ENCODE measurements at places on chromosomes 3 and 15. TPM values are rescaled to one million over a fixed set of nuclear protein-coding genes. Genes with fewer than 3 reads are reported as not detected.

The ZNF662 gene
- 10.4 TPM for total RNA-seq

The SLC35G2 gene
- 20.9 TPM for total RNA-seq

The BTLA gene
- 2.2 TPM for total RNA-seq

The FETUB gene
- 1.2 TPM for total RNA-seq

The GPR149 gene
- total RNA-seq: 1.7 TPM

The ZIC4 gene
- 3.1 TPM for total RNA-seq

The ATP10A gene
- total RNA-seq: 18.3 TPM

The MAP1A gene
- 10.4 TPM for total RNA-seq

The KLHL6 gene
- total RNA-seq: 4.3 TPM

The SLC9C1 gene
- total RNA-seq: 4.1 TPM

The FANCI gene
- total RNA-seq: 6.7 TPM

All from umbilical cord (tissue), 2 donors.